SW480 (cell line): ENCODE measurements at places on chromosomes 2 and 18.

DNA sequence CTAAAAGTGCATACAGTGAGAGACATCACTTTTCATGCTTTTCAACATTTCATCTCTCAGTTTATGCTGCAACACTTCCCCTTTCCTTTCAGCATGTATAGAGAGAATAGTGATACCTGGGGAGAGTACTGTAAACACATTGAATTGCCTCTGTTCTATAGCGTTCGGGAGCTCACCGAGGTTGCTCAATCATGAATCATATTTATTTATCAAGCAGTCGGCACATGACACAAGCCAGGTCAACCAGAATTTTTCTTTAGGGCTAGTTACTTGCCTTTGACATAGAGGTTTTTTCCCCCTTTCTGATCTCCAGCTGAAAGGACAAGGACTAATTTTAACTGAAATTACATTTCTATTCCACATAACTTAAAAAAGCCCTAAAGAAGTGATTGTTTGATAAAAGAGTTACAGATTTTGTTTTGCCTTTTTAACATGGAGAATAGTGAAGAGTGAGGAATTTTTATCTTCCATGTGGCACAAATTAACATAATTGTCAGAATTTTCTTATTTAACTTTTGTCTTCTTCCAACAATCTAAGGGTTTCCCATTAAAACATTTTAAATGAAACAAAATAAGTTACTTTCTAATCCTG is 690.9 kb upstream of the TMEFF2 start:
- no peak for DNase-seq

DNA sequence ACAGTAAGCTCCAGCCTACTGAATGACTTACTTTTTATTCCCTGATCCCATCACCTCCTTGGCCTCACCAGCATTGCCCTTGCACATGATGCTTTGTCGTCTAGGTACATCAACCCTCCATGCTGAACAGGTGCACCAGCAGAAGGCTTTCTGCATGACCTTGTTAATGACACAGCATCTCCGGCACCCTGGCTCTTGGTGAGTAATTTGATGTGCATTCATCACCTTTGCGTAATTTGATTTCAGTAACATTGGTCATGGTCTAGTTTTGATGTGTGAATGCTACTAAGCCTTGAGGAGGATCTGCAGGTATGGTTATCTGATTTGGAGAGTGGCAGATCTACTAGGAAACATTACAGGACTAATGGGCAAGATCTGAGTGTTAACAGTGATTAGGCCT is 103.6 kb downstream of the STK39 start:
- DNase-seq: no peak

DNA sequence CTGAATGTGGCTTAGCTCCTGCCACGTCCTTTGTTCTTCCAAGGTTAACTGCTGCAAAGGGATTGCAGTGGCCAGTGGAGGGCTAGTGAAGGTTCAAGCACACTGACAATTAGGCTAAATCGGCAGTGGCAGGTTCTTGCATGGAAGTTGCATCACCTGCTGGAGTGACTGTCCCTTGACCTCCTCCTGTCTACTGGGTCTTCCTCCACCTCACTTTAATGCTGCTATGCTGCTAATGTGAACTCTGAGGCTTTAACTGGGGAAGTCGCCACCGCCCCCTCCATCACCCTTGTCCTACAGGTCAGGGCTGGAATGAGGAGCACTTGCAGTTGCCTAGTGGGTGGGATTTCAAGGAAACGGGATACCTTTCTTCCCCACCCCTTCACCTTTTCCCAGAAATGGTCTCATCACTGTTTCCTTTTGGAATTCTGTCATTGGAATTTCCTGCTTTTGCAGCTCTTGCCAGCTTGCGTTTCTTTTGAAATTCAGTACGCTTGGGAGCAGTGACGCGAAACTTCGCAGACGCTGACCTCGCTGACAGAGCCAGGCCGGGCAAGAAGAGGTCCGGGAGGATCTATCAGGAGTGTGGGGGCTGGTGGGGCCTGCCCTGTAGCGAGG is 150.3 kb downstream of the SH3RF3 start:
- peak; percentile 70 for DNase-seq

- no peak for DNase-seq
Observed at GRCh38 chr2:230318190-230319121, 8.5 kb upstream of the SP140L start.

- DNase-seq: no peak
Observed at GRCh38 chr2:144277622-144278354, 242.1 kb downstream of the ZEB2 start.

DNA sequence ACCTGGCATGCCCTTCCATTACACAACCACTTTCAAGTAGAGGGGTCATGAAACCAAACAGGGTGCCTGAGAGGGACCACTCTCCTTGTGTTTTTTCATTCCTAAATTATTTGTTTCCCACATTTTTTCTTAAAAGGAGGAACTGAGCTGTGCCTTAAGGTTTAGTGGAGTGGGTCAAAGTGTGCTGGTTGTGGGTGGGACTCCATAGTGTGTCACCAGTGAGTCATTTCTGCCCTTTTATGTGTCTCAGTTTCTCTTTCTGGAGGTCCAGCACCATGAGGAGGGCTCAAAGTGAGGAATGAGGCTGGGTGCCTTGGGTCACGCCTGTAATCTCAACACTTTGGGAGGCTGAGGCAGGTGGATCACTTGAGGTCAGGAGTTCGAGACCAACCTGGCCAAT is 37.8 kb downstream of the COMMD1 start:
- no peak for DNase-seq

- peak; percentile 26 for DNase-seq
Observed at GRCh38 chr2:181106789-181107627, 126.6 kb downstream of the UBE2E3 start.

- DNase-seq: no peak
Observed at GRCh38 chr2:233832414-233832813, 21.9 kb downstream of the HJURP start.
